Hepatic stellate cell (primary cell): ENCODE measurements at places on chromosomes 7 and 10.
A peak's percentile ranks its signal among the peaks of the same experiment; 100 is the strongest.

GRCh38 chr10:112448888-112449287, 1.9 kb downstream of the VTI1A start:
- no peak for DNase-seq

- no peak for DNase-seq
These were observed 10.9 kb downstream of the C10orf71 start for GRCh38 chr10:49309691-49310411.

DNA sequence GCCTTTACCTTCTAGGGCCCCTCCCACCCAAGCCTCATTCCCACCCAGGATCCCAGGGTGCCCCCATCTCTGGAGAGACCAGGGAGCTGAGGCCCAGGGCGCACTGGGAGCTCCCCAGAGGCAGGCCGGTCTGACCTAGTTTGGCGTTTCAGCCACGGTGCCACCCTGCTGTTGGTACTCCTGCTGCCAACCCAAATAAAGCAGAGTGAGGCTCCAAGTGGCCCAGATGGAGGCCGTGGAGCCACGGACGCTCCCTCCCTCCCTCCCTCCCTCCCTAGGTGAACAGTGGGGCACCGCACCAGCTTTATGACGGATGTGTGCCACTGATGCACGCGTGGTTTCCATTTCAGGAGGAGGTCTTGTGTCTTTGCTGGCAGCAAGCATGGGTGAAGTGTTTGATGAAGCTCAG, 1.8 kb downstream of the INPP5A start:
- DNase-seq = no peak

- no peak for DNase-seq
These were observed 37.3 kb downstream of the KIF20B start for GRCh38 chr10:89738551-89739209.

DNA sequence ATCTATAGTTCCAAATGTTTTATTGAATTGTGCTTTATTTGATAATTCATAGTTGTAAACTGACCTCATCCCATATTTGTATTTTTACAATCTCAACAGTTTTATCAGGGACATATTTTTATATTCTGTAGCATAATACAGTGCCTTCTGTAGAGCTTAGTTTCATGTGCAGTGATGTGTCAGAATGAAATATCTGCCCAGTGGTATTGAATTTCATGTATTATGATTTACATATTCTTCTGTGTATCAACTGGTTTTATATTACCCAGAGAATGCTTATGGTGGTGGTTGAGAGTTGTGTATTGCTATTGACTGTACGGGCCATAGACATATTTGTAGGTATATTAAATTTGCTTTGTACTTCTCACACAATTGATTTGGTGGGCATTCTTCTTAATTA, 89.9 kb downstream of the KAT6B start:
- no peak for DNase-seq

GRCh38 chr10:60099998-60100747, 193.8 kb upstream of the CCDC6 start:
- peak; percentile 22 for DNase-seq

DNA sequence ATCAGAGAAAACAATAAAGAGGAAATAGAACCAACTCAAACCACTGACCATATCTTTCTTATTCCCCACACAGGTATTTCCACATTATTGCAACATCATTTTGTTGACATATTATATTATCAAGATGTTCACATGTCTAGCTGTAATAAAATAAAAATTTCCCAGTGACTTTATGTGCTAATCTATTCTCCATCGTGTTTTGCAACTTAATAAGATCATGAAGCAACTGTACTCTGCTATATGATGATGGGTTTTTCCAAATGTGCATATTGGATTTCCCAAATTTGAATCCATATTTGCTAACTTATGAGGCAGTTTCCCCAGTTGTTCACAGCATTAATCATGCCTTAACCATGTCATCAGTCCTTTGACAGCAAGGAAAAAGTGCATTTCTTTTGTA, 127.8 kb downstream of the ITGB8 start:
- DNase-seq = no peak

- no peak for DNase-seq
These were observed 29.5 kb upstream of the COBL start for GRCh38 chr7:51346126-51346525.

- no peak for DNase-seq
These were observed 19.6 kb downstream of the RGS10 start for GRCh38 chr10:119522747-119523426.

DNA sequence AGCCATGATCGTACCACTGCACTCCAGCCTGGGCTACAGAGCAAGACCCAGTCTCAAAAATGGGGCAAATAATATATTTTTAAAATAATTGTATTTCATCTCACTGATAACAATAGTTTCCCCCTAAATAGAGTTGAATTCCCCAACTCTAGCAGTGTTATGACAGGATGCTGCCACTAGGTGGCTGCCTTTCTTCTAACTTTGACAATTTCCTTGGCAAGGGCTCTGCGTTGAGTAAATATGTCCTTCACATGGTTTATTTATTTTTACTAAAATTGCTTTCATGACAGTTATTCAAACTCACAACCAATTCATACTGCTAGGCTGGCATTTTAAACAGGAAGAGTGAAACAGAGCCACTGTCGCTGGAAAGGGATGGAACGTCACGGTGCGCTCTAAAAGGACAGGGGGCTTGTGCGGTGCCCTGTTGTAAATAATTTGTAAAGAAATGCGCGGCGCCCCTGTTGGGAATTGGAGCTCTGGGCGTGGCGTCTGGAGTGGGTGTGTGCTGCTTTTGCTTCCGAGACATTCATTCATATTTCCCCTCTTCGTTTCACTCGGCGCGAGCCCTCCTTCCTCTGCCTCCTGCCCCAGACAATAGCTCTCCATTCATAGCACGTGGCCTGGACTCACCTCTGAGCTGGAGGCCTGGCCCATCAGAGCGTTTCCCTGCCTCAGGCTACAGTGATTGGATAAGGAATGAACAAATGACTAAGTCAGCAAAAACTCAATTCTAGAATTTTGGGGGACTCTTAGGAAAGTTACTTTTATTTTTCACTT, 20.5 kb upstream of the PITRM1 start:
- DNase-seq = peak; percentile 77

DNA sequence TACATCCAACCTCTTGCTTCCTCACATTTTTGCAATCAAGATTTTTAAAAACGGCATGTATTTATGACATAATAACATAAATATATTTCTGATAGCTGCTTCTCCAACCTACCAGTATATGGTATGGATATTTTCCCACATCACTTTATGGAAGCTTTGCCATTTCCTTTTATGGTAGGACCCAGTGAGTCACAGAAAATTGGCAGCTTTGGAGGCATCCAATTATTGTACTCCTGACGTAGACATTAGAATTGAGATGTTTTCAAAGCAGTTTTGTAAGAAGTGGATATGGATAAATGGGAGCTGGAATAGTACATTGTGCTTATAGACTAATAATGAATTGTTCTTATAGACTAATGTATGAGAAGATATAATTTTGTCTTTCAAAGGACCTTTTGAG, 23.8 kb upstream of the BICC1 start:
- DNase-seq = no peak

DNA sequence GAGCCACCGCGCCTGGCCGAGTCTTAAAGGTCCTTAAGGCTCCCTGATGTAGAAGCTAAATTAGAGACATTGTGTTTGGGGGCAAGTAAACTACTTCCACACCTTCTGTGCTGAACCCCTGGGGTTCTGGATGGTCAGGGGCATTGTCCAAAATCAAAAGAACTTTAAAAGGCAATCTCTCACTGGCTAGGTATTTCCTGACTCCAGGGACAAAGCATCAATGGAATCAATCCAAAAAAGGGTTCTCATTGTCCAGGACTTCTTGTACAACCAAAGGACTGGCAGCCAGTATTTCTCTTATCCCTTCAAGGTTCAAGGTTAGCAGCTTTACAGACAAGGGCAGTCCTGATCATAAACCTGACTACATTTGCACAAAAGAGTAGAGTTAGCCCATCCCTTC, 24.0 kb downstream of the SRPK2 start:
- DNase-seq = no peak

GRCh38 chr10:70293169-70293843, 9.5 kb upstream of the NPFFR1 start:
- no peak for DNase-seq

DNA sequence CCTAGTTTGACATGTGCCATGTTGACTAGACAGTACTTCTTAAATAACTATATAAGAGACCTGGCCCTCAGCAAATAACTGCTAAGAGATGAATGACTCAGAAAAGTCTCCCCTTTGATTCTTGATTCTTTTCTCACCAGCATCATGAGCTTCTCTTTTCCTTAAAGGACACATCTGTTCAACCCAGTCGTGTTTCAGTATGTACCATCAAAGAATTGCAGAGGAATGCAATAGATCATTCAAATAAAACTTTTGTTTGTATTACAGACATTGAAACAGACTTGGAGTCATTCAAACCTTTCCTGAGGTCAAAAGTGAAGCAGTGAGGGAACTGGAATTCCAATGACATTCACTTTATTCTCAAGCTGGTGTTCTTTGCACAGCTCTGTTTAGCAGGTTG, 598.3 kb upstream of the GHITM start:
- DNase-seq = no peak

DNA sequence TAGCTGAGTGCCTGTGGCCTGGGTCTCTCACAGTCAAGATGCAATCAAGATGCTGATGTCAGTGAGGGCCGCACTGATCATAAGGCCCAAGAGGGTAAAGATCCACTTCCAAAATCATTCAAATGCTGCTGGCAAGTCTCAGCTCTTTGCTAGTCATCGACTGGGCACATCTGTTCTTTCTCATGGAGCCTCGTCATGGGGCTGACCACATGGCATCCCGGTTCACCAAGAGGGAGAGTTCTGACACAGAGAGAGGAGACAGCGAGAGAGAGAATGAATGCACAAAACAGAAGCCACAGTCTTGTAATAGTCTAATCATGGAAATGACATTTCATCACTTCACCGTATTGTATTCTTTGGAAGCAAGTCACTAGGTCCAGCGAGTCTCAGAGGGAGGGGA, 1067.5 kb upstream of the C7orf33 start:
- no peak for DNase-seq

DNA sequence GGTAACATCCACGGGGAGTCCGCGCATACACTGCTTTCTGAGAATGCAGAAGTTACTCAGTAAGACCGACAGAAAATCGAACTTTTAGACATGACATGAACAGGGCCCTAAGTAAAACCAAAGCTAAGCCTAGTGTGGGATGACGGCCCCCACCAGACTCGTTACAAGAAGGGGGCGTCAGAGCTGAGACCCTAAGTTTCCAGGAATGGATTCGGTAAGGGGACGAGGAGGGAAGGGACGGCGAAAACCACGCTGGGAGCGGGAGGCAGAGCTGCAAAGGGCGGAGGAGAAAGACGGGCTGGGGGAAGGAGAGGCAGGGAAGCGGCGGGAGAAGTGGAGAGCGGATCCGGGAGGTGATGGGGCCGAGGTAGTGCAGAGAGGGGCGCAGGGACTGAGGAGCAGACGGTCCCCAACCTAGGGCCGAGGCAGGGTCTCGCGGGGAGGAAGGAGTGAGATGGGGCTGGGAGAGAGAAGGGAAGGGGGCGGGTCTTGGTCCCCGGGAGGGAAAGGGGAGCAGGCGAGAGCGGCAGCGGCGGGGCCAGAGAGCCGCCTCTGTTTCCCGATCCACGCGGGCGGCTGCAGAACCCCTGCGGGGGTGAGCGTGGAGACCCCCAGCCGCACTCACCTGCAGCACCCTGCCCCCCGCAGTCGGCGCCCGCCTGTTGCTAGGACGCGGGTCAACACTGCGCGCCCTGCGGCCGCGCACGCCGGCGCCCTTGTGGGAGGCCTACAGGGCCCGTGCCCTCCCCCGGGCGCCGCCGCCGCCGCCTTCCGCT, 513 bp downstream of the ODAD2 start:
- no peak for DNase-seq

DNA sequence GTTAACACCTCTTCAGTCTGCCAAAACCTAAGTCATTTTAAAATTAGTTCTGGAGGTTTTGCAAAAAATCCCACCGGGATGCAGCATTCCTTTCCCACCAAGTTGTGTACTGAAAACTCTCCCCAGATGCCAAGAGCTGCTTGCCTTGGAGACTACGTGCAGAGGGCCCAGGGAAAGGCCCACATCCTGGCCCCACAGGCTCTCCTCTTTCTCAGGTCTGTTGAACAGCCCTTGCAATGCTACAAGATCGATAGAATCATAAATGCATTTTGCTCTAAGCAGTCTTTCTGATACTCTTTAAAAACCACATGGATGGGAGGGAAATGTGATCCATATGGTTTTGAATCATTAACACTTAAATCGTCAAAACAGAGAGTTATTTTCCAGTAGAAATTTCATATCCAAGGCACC, 126.7 kb upstream of the ZMIZ1 start:
- no peak for DNase-seq

- peak; percentile 84 for DNase-seq
These were observed 27.6 kb upstream of the MKRN1 start for GRCh38 chr7:140506788-140507464.

GRCh38 chr10:77004917-77005564, 632.6 kb downstream of the KCNMA1 start:
- DNase-seq = peak; percentile 37

DNA sequence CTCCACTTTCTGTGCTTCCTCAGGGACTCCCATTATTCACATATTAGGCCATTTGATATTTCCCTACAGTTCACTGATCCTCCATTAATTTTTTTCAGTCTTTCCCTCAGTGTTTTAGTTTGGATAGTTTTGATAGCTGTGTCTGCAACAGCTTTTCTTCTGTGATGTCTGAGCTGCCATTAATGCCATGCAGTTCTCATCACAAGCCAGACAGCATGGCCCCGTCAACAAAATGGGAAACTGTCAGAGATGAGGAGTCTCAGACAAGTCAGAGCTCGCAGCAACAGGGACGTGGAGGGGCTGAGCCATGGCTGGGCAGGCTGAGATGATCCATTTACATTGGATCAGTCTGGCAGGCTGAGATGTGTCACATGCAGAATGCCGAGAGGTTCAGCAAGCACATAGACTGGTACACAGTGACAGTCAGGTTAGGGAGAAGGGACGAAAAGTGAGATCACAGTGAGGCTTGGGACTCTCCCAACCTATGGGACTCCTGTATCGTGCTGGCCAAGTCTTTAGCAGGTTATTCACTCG, 65.4 kb downstream of the NPS start:
- DNase-seq = no peak

- DNase-seq = no peak
These were observed 84.1 kb downstream of the CPXM2 start for GRCh38 chr10:123807444-123808035.
